ENCODE measurements at places on chromosomes 3 and 15. TPM values are rescaled to one million over a fixed set of nuclear protein-coding genes. Genes with fewer than 3 reads are reported as not detected.

CHMP2B gene
- total RNA-seq = 80.2 TPM

- no peaks in the 10 kb centered on the region for H3K4me1 ChIP-seq
- no peaks in the 10 kb centered on the region for H3K36me3 ChIP-seq
- no peak for DNase-seq
- no peaks in the 10 kb centered on the region for H3K27me3 ChIP-seq
Measured at GRCh38 chr3:137174514-137174913, 216.7 kb downstream of the IL20RB start.

DNA sequence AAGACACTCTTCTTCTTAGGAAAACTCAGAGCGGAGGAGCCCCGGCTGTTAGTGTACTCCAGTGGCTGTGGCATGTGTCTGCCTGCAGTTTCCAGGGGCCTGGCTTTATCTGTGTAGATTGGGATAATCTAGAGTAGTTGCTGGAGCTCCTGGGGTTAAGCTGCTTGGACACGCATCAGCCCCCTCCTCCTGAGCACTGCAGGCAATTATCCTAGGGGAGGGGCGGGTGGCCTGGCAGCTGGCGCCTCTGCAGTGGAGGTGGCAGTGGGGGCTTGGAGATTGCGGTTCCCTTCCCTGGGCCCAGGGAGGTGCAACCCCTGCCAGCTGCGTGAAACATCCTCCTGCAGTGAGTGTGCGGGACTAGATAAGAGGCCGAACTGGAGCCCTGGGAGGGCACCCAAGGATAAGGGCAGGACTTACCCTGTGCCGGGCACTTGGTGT lies 68.2 kb downstream of the EFCAB12 start:
- no peaks in the 10 kb centered on the region for H3K27me3 ChIP-seq
- no peak for DNase-seq
- no peak overlapping the region for H3K27ac ChIP-seq
- H3K4me1 ChIP-seq = no peaks in the 10 kb centered on the region
- H3K36me3 ChIP-seq = no peaks in the 10 kb centered on the region
- no peak overlapping the region for H3K4me3 ChIP-seq

DNA sequence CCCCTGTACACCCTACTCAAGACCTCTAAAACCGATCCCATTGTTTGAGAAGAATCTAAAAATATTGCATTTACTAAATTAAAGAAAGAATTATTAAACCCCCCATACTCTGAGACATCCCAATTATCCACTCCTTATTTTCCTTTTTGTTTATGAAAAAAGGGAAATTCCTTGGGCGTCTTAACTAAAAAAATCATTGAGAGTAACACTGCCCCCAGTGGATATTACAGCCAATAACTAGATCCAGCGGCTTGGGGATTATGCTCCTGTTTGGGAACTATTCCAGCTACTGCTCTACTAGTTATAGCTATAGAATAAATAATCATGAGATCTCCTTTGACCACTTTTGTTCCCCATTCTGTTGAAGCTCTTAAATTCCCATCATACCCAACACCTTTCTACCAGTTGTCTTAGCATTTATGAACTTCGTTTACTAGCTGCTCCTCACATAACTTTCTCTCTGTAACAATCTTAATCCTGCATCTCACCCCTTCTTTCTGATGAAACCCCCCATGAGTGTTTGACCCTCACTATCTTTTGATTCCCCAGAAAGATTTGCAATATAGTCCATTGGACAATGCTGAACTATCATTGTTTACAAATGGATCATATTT lies 12.7 kb upstream of the CFAP91 start:
- no peaks in the 10 kb centered on the region for H3K27me3 ChIP-seq
- no peaks in the 10 kb centered on the region for H3K4me1 ChIP-seq
- no peak for DNase-seq
- no peak overlapping the region for H3K27ac ChIP-seq
- no peaks in the 10 kb centered on the region for H3K36me3 ChIP-seq

- no peaks in the 10 kb centered on the region for H3K36me3 ChIP-seq
- H3K27me3 ChIP-seq = no peaks in the 10 kb centered on the region
- no peaks in the 10 kb centered on the region for H3K4me1 ChIP-seq
- no peak for DNase-seq
Measured at GRCh38 chr3:148131990-148132638, 565.6 kb upstream of the AGTR1 start.

DNA sequence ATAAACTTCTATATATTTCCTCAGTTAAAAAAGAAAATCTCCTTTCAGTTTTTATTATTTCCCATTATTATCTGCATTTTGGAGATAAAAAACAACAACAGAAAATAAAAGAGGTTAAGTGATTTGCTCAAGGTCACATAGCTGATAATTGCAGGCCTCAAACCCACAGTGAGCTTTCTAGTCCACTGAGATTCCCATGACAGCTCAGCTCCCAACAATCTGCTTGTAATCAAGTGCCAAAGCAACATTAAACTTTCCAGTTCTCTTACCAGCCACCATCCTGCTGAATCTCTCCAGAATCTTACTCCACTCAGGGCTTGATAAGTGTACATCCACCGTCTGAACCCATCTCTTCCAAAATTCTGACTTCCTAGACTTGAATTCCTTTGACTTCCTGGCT lies 318.2 kb upstream of the SEMA6D start:
- H3K4me3 ChIP-seq = no peak overlapping the region
- H3K27ac ChIP-seq = no peak overlapping the region
- DNase-seq = no peak
- H3K36me3 ChIP-seq = no peaks in the 10 kb centered on the region
- no peaks in the 10 kb centered on the region for H3K27me3 ChIP-seq
- H3K4me1 ChIP-seq = no peaks in the 10 kb centered on the region

- no peak overlapping the region for H3K27ac ChIP-seq
- H3K36me3 ChIP-seq = no peaks in the 10 kb centered on the region
- H3K27me3 ChIP-seq = no peaks in the 10 kb centered on the region
Measured at GRCh38 chr15:52706091-52706490, 26.9 kb upstream of the ATOSA start.

- DNase-seq = peak; percentile 78
- H3K27me3 ChIP-seq = no peaks in the 10 kb centered on the region
- H3K4me1 ChIP-seq = peaks cover 1% of the 10 kb centered on the region
- no peak overlapping the region for H3K27ac ChIP-seq
- H3K36me3 ChIP-seq = no peaks in the 10 kb centered on the region
Measured at GRCh38 chr15:40155270-40155910, 5.5 kb upstream of the BUB1B start.

- no peak for DNase-seq
- no peaks in the 10 kb centered on the region for H3K36me3 ChIP-seq
- no peak overlapping the region for H3K4me3 ChIP-seq
- peaks cover 9% of the 10 kb centered on the region for H3K27me3 ChIP-seq
Measured at GRCh38 chr3:37457378-37458065, 283.1 kb upstream of the LRRFIP2 start.

CMTM7 gene
- total RNA-seq = 5.8 TPM
